Nephron progenitor cell (in vitro differentiated cells): ENCODE measurements at places on chromosomes 1 and 21.

- peak; percentile 25 for DNase-seq
These were observed 757 bp upstream of the SEMA4A start for GRCh38 chr1:156152628-156153027.

GRCh38 chr1:98677288-98677687, 15.8 kb downstream of the SNX7 start:
- DNase-seq = no peak

GRCh38 chr1:180020017-180020416, 65.4 kb downstream of the CEP350 start:
- no peak for DNase-seq

DNA sequence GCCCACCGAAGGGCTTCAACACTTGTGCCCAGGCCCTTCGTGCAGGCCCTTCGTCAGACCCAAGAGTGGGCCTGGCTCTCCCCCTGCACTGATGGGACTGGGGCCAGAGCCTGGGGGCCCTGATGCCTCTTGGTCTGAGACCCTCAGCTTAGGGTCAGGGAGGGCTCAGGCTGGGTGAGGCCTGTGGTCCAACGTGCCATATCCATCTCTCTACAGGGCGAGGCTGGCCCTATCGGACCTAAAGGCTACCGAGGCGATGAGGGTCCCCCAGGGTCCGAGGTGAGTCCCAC, 15.6 kb downstream of the COL6A1 start:
- no peak for DNase-seq

DNA sequence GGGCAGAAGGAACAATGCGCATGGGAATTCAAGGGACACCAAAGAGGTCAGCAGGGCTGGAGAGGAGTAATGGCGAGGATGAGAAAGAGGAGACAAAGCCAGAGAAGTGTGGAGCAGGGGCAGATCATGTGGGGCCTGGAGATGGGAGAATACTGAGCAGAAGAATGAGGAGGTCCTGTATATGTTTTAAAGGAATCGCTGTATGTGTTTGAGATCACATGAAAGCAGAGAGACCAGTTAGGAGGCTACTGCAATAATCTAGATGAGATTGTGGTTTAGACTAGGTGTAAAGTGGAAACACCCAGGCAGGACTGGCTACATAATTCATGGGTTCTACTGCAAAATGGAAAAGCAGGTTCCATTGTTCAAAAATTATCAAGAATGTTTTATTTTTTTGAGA, 33.3 kb upstream of the SLC30A10 start:
- DNase-seq = no peak

GRCh38 chr1:192729500-192729899, 79.3 kb upstream of the RGS2 start:
- DNase-seq = no peak
